ENCODE measurements at places on chromosomes 3 and 15. TPM values are rescaled to one million over a fixed set of nuclear protein-coding genes. Genes with fewer than 3 reads are reported as not detected.

GRCh38 chr15:60569596-60569995 is 90.7 kb upstream of the ICE2 start:
- DNase-seq: no peak

RPL4 gene
- total RNA-seq: 2,498 TPM

GHSR gene
- total RNA-seq: not detected

- peak; percentile 58 for DNase-seq
Measured at GRCh38 chr15:31489801-31490646, 163.4 kb downstream of the KLF13 start.

GRCh38 chr15:40731034-40731433 is 24.0 kb downstream of the RMDN3 start:
- DNase-seq: no peak

DNA sequence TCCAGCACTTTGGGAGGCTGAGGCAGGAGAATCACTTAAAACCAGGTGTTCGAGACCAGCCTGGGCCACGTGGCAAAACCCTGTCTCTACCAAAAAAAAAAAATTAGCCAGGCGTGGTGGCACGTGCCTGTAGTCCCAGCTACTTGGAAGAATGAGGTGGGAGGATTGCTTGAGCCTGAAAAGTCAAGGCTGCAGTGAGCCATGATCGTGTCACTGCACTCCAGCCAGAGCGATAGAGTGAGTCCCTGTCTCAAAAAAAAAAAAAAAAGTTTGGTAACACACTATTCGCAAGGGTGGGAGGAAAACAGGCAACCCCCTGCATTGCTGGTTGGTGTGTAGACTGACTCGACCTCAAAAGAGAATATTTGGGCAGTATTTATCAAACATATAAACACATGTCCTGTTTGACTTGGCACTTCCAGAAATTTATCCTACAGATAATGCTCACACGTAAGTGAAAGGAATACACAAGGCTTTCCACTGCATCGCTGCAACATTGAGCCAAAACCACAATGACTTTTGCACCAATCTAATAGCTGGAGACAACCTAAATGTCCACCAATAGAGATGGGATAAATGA is 3.1 kb upstream of the ANPEP start:
- DNase-seq: no peak

- DNase-seq: no peak
Measured at GRCh38 chr3:64552966-64553365, 134.8 kb downstream of the ADAMTS9 start.

DNA sequence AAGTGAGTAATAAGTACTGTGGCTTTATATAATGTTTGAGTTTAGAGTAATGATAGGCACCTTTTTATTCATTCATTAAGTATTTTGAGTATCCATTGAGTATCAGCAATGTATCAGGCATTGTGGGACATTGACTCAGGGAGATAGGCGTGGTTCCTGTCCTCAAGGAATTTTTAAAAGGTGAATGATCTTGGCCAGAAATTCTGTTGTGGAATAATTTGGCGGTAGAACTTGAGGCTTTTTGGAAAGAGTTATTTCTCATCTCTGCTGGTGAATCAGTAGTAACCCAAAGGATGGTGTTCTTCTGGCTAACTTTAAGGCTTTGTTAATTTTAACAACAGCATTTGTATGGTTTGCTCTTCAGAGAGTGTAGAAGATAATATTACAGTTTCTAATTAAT is 2.0 kb downstream of the RAB7A start:
- no peak for DNase-seq

- no peak for DNase-seq
Measured at GRCh38 chr3:151925876-151926275, 52.4 kb downstream of the SUCNR1 start.

GOLGA6L4 gene
- 0.99 TPM for total RNA-seq

SAMMSON gene
- not detected for total RNA-seq

ARIH2 gene
- total RNA-seq: 112 TPM

GRCh38 chr15:57340682-57341259 is 35.5 kb upstream of the CGNL1 start:
- peak; percentile 52 for DNase-seq

ANXA2 gene
- 368 TPM for total RNA-seq

LRTM1 gene
- not detected for total RNA-seq

GRCh38 chr3:63807961-63808565 is 11.0 kb upstream of the C3orf49 start:
- DNase-seq: no peak

TTC23 gene
- 0.65 TPM for total RNA-seq

DNA sequence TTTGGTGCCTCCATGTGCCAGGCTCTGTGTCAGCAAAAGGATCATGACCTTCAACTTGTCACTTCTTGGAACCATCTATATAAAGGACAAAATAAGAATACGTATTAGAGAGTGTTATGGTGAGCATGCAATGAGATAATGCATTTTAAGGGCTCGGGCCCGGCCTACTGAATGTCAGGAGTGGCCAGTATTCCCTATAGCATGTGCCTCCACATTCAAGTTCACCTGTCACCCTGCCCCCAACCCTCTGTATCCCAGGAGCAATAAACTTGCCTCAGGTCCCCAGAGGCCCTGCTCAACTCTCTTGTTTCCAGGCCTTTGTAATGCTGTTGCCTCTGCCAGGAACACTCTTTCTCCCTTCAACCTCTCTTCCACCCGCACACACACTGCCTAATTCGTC is 90.2 kb upstream of the SLC6A11 start:
- no peak for DNase-seq

DNA sequence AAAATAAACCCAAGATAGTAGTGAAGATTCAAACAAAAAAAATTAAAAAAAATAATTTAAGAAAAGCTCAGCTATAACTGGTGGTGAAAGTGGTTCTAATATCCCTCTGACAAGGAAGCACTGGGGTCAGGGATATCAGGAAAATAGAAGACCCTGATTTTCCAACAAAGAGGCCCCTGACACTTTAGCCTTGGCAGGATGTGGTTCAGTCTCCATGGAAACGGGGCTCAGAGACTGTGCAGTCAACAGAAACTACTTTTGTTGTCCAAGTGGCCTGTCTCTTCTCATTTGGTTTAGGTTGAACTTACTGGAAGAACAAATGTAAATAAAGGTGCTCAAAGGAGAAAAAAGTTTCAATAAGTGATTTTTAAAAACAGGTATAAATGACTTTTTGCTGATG is 27.2 kb downstream of the INTS14 start:
- DNase-seq: peak; percentile 82

KLHL6 gene
- 27.8 TPM for total RNA-seq

SNX22 gene
- 0.47 TPM for total RNA-seq

CDHR4 gene
- not detected for total RNA-seq

- DNase-seq: no peak
Measured at GRCh38 chr3:181712553-181713279, 991 bp downstream of the SOX2 start.

DNA sequence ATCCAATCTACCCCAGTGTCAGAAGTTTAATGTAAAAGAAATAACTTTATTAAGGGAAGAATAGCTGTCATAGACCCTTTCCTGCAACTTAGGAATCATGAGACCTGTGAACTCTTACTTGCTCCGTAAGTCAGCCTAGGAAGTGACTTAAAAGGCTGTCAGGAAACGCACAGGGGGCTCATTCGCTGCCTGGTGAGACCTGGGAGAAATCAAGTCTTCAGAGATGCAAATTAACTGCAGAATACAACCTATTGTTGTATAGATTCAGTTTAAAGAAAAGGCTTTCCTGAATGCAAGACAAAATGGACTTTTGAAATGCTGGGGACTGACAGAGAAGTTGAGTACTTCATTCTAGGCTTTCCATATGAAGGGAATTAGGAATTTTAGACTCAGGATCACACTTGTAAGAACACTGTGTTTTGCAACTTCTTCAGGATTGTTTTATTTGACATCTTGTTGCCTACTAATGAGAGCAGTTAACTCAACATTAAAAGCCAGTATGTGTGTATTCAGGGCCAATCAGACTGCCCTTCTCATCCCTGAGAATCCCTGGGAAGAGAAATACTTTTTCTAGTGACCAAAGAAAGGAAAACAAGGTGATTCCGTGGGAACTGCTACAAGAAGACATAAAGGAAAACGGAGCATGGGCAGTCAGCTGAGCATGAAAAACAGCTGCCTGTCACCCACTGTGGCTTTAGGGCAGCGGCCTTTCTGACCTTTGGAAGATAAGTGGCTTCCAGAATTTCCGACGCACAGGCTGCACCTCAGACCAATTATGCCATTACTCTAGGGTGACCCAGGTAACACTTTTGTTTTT is 18.5 kb upstream of the DPPA4 start:
- DNase-seq: no peak

DNA sequence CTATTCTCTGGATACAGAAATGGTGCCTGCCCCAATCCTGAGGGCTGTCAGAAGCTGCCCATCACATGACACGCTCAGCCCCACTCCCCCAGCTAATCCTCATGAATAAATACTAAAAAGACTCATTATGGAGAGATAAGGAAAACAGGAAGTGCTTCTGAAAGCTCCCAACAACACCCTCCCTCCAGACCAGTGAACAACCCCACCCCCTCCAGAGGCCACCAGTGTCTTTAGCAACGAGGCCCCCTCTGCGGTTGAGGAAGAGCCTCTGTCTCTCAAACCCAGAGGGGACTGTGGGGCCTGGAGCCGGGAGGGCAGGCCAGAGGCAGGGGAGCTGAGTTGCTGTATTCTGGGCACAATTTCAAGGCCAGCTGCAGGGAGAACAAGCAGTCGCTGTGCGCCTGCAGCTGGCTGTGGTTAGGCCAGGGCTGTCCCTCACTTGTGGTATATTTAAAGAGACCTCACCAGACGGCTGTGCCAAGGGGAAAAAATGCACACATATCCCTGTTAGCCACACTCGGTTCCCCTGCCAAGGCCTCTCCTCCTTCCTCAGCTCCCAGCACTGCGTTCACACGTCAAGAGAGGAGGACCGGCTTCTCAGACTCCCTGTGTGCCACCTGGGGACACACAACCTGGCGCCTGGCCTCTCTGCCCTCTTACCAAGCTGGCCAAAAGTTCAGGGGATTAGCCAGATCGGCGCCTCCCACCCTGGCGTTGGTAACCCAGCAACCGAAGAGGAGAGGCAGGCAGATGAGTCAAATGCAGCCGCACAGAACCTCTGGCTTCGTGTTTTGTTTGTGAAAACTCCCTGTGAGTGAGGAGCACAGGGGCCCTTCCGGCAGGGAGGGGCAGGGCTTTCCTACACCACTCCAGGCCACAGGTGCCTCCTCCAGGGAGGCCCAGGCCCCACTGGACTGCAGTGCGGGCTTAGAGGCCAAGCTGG is 101.2 kb upstream of the ETV5 start:
- DNase-seq: no peak

GRCh38 chr3:40847551-40847992 is 322.8 kb downstream of the ZNF621 start:
- DNase-seq: no peak

DNA sequence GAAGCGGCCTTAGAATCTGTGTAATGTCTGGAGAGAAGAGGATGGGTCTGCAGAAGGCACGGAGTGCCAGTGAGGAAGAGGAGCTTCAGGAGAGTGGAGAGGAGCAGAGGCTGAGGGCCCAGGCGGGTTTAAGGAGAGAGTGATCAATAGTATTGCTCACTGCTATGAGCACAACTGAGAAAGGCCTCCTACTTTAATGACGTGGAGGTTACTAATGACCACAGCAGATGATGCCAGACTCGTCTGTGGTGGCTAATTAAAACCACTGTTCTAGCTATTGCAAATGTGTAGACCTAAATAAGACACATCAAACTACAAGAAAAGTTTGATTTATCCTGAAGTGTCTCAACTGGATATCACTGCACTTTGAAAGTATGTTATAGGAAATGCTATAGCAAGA is 33.2 kb downstream of the MTMR10 start:
- no peak for DNase-seq

SLC38A3 gene
- total RNA-seq: not detected

DZIP1L gene
- not detected for total RNA-seq

ITIH1 gene
- not detected for total RNA-seq

DNA sequence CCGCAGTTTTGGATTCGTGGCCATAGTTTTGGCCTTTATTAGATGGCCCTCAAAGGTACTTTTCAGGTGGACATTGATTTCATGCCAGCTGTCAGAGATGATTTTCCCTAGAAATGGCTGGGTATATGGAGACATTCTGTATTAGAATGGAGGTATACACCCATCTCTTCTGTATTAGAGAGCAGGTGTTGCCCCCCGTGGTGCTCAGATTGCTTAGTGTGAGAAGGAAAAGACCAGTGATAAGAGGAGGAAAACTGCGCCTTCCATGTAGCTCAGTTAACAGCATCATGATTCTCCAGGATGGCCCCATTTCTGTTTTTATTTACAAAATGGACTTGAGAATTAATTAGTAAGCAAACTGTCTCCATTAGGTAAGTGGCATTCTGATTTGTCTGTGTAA is 145.9 kb downstream of the IGF1R start:
- DNase-seq: no peak

ZNF80 gene
- total RNA-seq: 0.89 TPM

DNA sequence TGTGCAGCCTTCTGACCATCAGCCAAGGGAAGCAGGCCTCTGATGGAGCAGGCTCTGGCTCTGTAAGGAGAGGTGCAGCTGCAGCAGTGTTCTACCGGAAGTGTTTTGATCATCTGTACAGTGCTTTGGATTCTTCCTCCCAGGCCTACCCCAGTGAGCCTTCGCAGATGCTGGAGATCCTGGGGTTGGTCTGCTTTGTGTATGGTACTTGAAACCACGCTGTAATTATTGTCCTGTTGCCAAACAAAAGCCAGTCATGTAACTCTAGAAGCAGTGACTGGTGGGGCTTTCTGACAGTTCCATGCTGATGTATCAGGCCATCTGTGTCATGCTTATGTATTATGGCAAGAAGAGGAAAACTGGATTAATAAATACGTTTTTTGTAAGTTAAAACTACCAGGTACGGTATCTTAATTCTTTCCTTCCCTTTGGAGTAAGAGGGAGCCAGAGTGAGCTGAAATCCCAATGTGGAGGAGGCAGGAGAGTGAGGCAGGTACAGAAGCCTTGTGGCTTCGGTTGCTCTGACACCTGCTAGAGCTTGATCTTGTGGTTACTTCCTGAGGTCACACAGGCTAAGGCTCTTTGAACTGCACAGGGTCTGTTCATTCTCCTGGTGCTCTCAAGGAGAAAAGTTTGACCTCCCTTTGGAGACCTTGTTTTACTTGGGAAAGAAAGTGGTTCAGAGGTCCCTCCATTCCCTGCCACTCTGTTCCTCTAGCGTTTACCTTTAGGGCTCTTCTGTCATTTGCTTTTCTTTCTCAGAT is 3.7 kb downstream of the TMEM42 start:
- DNase-seq: peak; percentile 47

MEGF11 gene
- not detected for total RNA-seq

DNA sequence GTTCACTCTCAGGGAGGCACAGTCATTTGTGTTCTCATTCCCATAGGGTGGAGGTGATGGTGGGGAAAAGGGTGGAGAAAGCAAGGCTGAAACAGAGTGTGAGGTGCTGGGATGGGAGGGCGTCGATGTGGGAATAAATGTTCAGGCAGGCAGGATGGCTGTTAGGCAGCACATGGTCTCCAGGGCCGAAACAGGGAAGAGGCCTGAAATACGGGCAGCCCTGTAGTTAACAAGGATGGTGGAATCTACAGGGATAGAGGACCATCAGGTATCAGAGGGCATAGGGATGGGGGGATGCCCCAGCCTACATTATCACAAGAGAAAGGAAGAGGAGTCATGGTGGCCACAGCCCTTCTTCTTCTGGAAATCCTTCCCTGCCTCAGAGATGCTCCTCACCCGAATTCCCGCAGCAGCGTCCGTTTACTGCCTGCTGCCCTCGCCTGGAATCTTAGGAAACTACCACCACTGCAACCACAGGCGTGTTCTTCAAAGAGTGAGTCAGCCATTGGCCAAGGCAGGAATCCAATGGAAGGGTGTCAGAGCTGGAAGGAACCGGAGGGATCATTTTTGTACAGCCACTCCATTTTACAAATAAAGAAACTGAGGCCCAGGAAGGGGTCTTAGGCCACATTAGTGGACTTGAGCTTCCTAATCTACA is 49.7 kb upstream of the POMGNT2 start:
- no peak for DNase-seq
